ENCODE measurements at places on chromosomes 11 and 22.

DNA sequence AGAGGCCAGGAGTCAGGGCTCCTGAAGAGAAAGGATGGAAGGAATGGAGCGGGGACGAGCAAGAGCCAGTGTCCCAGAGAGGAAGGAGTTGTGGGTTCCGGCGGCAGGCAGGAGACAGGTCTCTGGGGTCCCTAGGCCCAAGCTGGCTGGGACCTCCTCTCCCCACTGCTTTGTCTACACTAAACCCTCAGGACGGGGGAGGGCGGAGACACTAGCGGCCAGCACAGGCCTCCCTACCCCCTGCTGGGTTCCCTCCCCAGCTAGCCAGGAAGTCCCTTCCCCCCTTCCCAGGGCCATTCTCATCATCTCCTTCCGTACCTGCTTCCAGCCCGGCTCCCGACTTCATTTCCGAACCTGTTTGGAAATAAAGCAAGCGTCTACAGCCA is 79.5 kb downstream of the ST3GAL4 start:
- no peak for DNase-seq

GRCh38 chr11:13287036-13287435 is 9.4 kb downstream of the BMAL1 start:
- no peak for DNase-seq

DNA sequence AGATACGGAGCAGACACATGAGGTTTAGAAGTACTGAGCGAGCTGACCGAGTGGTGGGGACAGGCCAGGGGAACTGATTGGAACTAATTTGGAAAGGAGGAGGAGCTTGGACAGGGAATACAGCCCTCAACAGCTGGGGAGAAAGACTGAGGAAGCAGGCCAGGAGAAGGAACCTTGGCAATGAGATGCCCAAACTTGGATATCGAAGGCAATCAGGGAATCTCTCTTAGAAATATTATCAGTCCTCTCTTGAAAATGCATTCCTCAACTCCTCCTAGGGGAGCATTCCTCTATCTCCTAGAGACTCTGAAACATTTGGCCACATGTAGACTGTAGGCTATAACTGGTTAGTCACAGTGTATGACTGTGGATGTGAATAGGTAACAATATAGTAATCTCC is 284.6 kb downstream of the GUCY1A2 start:
- no peak for DNase-seq

GRCh38 chr22:38220653-38221386 is 19.0 kb downstream of the MAFF start:
- no peak for DNase-seq

DNA sequence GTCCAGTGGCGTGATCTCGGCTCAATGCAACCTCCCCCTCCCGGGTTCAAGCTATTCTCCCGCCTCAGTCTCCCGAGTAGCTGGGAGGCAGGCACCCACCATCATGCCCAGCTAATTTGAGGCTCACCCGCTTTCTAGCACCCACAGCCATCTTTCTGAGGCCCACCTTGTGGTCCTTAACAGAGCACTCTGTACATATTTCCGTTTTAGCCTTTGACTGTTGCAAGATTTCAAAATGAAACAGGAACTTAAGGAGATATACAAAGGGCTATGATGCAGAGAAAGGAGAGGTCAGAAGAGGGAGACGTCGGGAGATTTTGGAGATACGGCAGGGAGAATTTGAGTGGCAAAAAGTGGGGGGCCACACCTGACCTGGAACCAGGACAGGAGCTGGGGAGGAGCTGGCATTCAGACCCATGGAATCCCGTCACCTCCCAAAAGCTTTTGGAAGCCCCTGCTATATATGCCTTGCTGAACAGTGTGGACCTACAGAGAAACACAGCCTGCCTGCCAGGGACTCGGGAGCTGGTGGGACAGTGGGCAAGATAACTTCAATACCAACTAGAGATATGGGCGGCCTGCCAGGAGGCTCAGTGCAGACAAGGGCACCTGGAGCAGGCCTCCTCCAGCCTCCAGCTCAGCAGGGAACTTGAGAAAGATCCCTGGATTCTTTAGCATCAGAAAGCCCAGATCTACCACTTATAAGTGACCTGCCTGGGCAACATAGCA is 8.0 kb upstream of the CLCF1 start:
- no peak for DNase-seq

DNA sequence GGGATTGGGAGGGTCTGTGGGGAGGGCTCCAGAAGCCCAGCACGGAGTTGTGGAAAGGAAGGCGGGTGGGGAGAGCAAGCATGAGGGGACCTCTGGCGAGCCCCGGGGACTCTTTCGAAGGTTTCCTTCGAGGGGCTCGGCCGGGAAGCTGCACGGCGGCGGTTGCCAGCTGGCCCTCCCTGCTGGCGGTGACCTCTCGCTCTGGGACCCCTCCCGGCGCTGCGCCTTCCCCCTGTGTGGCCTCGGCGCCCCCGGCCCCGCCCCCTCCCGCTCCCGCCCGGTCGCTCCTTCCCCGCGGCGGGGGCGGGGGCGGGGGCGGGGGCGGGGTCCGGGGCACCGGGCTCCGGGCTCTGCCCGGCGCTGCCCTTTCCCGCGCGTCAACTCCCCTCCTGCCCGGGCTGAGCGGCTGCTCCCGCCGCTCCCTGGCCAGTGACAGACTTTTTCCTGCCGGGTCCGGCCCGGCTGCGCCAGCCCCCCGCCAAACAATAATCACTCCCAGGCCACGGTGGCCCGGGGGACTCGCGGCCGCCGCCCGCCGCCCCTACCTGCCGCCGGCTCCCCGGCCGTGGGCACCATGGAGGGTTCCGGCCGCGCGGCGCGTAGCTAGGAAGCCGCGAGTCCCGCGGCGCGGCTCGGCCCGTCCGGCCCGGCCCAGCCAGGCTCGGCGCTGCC is 941 bp downstream of the CLCF1 start:
- DNase-seq = no peak

DNA sequence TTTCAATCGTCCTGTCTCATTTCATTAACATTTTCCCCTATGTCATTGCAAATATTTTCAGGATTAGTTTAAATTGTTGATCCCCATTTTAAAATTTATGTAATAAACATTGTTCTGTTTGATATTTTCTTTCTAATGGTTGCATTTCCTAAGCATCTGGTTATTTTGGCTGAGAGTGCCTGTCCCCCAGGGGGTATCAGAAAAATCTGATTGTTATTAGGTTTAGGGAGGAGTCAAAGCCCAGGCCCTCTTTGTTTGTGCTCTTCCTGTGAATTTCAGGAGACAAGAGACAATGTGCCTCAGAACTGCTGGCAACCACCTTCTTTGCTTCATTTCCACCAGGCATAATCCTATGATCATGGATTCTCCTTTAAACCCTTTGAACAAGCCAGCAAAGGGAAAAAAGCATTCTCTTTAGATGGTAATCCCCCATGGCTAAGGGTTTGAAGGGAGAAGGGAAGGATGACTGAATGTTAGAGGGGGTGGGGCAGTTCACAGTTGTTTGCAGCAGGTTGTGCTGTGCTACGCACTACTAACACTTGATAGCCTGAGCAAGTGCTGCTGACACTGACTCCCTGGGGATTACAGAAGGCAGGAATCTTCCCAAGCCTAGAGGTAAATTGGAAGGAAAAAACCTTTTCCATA is 462.4 kb upstream of the LRRC4C start:
- DNase-seq = no peak

- DNase-seq = no peak
Observed at GRCh38 chr11:74306435-74307175, 4.8 kb downstream of the P4HA3 start.

DNA sequence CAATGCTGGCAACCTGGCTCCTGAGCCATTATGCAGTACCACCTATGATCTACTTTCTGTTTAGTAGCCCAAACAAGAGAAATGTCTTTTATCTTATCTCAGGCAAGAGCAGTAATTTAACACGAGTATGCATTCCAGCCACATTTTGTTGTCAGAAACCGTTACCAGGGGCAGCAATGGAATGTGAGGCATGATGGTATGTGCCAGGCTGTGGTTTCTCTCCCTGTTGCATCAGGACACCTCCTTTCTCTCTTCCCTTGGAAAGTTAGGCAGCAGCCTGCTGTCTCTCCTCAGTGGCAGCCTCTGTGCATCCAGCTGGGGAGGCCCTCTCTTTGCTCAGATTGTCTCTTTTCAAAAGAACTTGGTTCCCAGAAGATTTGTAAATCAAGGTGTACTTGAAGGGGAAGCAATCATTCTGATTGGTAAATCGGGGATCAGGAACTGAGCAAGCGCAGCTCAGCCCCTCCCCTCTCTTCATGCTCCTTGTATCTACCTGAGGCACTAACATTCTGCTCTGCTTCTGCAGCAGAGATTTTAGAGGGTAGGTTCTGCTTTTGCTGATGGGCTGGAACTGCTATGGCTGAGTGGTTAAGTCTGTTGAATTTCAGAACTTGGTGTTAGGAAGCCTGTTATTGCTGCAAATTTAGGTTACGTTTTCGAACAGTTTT is 229.2 kb downstream of the ADAMTS15 start:
- peak; percentile 46 for DNase-seq

GRCh38 chr22:36419177-36419911 is 31.6 kb upstream of the MYH9 start:
- no peak for DNase-seq

DNA sequence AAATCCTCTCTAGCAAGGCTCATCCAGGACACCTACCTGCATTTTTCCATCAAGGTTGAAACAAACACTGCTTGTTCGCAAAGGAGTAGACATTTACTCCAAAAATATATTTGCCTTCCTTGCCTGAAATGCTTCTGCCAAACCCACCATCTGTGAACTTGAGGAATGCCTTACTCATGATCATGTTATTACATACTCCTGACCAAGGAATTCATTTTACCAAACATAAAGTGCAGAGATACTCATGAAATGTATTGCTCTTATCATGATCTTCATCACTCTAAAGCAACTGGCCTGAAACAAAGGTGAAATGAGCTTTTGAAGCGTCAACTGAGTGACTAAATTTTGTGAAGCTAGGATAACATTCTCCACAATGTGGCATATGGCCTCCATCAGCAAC is 243.1 kb upstream of the CCDC179 start:
- DNase-seq = no peak

GRCh38 chr11:118938491-118939403 is 13.0 kb upstream of the BCL9L start:
- DNase-seq = no peak

GRCh38 chr22:29830585-29830984 is 7.5 kb downstream of the ASCC2 start:
- DNase-seq = no peak

DNA sequence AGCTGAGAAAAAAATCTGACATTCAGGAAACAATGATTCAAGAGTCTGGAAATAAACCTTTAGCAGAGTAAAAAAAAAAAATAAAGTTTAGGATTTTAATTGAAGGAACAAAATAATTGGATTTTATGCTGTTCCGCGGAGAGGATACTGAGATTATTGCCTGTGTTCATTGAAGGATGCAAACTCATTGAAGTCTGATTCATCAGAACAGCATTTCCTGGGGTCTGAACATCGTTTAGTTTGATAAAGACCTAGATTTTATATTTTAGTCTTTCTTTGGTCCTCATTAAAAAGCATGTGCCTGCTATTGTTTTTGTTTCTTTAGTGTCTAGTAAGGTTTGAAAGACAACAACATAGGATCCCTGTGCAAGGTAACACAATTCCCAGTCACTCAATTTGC is 4.5 kb downstream of the TLCD5 start:
- DNase-seq = no peak

DNA sequence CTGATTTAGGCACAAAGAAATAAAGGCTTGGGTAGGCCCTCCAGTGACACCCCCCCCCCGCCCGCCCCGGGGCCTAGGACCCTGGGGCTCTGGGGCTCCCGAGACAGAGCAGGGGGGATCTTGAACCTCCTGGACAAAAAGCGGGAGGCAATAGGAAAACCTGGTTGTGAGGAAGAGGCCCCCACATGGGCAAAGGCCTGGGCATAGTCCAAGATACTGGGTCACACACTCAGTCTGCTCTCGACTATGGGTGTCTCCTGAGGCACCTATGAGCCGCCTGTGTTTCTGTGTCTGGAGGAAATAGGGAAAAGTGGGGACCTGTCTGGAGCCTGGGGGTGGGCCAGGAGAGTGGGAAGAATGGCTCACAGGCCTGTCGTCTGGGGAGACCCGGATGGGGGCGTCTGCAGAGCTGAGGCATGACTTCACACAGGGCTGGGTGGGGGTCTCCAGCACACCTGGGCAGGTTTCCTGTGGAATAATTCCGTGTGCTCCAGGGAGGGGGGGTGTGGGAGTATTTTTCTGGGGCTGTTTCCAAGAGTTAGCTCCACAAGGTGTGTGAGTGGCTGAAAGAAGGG is 2.4 kb upstream of the MN1 start:
- no peak for DNase-seq

Data from GM04504 (cell line).